Muscle of leg (tissue), 16 donors: ENCODE measurements at places on chromosomes 5 and 9. TPM values are rescaled to one million over a fixed set of nuclear protein-coding genes. Genes with fewer than 3 reads are reported as not detected.

Gene AGTPBP1
- total RNA-seq, result 21.2 TPM

Gene CDHR2
- total RNA-seq, result 0.04 TPM

Gene TMEM38B
- total RNA-seq, result 79.4 TPM

Gene FGFR4
- 84.8 TPM for total RNA-seq

Gene CAMK2A
- 48.8 TPM for total RNA-seq

Gene INSYN2B
- 0.04 TPM for total RNA-seq

Gene NPR2
- 16.8 TPM for total RNA-seq

Gene STC2
- total RNA-seq, result 6.4 TPM

Gene MELK
- total RNA-seq, result 8.9 TPM

Gene PITX1
- total RNA-seq, result 3.6 TPM

Gene TENT4A
- total RNA-seq, result 9.0 TPM

Gene PCSK5
- 15.8 TPM for total RNA-seq

Gene SPINK5
- total RNA-seq, result 0.27 TPM

Gene GLRA1
- not detected for total RNA-seq

Gene SPEF2
- 8.8 TPM for total RNA-seq

Gene DMGDH
- total RNA-seq, result 2.0 TPM

Gene CARTPT
- total RNA-seq, result not detected

Gene ARID3C
- 0.09 TPM for total RNA-seq

Gene FBN2
- total RNA-seq, result 110 TPM

Gene ZFP62
- total RNA-seq, result 31.7 TPM

Gene BHMT2
- total RNA-seq, result 2.7 TPM

Gene RAPGEF6
- 21.4 TPM for total RNA-seq

Gene GNA14
- total RNA-seq, result 2.1 TPM

Gene SOHLH1
- total RNA-seq, result not detected

Gene HAPLN1
- 0.31 TPM for total RNA-seq

Gene MZB1
- 0.62 TPM for total RNA-seq

Gene PRRC1
- 40.6 TPM for total RNA-seq

Gene CCL27
- 0.31 TPM for total RNA-seq

Gene LCN6
- total RNA-seq, result not detected

Gene ADAMTSL2
- total RNA-seq, result 4.7 TPM
